ENCODE measurements at places on chromosomes 2 and 18.

- no peak for DNase-seq
Observed at GRCh38 chr2:232913903-232914302, 43.8 kb downstream of the SNORC start.

DNA sequence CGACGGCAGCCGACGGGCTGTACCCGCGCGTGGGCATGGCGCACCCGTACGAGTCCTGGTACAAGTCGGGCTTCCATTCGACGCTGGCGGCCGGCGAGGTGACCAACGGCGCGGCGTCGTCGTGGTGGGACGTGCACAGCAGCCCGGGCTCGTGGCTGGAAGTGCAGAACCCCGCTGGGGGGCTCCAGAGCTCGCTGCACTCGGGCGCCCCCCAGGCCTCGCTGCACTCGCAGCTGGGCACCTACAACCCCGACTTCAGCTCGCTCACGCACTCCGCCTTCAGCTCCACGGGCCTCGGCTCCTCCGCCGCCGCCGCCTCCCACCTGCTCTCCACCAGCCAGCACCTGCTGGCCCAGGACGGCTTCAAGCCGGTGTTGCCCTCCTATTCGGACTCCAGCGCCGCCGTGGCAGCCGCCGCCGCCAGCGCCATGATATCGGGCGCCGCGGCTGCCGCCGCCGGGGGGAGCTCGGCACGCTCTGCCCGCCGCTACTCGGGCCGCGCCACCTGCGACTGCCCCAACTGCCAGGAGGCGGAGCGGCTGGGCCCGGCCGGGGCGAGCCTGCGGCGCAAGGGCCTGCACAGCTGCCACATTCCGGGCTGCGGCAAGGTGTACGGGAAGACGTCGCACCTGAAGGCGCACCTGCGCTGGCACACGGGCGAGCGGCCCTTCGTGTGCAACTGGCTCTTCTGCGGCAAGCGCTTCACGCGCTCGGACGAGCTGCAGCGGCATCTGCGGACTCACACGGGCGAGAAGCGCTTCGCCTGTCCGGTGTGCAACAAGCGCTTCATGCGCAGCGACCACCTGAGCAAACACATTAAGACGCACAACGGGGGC, 2.0 kb downstream of the SP9 start:
- DNase-seq = no peak

DNA sequence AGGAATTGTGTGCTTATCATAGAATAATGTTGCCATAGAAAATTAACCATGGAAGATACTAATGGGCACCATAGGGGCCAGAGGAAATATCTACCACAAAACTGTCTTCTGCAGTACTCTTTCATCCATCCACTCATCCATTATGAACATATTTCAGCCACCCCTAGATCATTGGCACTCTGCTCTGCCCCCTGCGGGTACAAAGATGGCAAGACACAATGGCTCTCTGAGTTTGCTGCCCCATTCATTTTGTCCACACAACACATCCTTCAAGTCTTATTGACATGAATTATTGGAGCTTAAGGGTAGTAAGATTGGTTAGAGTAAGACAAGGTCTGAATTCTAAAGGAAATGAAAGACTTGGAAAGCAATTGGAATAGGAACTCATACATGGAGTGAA, 1224.7 kb upstream of the CELF4 start:
- no peak for DNase-seq

GRCh38 chr18:5582849-5583681, 39.3 kb upstream of the EPB41L3 start:
- DNase-seq = no peak

DNA sequence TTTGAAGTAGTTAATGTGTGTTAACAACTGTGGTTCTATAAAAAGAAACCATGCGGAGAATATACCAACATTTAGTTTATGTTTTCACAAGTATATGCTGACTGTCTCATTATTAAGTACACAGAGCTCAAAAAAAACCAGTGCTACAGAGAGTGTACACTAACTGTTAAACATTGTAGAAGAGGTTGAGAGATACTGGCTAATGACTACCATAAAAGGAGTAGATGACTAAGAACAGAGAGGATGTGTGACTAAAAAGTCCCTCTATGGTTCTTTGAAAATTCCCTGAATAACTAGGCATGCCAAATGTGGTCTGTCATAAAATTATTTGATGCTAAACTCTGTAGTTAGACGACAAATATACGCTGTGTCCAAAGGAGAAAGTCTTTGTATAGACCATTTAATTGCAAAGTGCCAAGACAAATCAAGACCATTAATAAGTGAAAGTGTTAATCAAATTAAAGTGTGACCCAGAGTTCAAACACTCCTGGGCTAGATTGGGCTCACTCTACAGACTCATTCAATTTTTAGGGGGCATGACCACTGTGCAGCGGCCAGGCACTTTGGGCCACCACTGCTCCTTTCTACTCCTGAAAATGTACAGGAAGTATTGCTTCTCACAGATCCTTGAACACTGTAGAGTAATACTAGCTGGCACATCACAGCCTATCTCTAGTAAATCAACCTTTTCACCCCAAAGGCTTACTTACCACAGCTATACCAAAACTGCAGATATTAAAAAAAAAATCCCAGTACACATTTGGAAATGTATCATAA, 45.1 kb upstream of the SERTAD2 start:
- DNase-seq = no peak

DNA sequence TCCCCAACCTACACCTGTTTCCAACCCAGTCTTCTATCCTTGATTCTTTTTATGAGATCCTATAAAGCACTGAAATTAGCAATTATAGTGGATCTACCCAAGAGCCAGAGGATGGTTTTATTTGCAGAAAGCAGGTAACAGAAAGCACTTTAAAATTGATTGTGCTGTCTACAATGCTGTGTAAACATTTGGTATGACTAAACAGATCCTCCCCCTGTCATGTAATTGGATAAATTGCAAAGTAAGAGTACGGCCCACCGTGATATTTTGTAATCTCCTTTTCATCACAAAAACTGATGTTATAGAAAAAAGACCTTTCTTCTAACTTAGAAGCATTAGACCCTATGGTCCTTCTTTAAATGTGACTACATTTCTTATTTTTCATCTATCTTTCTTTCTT, 11.3 kb upstream of the PPP3R1 start:
- no peak for DNase-seq

GRCh38 chr18:59659508-59660170, 37.6 kb downstream of the CCBE1 start:
- DNase-seq = no peak

DNA sequence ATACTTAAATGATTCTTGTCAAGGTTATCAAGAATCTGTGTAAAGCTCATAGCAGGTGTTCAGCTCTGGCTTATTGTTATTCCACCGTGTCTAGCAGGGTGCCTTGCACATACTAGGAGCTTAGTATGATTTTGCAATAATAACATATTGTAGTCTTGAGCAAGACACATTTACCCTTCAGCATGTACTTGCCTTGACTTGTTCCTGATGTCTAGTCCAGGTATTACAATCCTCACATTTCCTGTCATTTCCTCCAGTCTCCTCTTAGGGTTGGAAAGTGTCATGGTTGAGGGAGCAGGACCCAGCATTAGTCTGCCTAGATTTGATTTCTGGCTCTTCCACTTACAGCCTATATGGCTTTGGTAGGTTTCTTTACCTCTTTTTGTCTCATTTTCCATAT, 246.1 kb downstream of the RAD51AP2 start:
- no peak for DNase-seq

DNA sequence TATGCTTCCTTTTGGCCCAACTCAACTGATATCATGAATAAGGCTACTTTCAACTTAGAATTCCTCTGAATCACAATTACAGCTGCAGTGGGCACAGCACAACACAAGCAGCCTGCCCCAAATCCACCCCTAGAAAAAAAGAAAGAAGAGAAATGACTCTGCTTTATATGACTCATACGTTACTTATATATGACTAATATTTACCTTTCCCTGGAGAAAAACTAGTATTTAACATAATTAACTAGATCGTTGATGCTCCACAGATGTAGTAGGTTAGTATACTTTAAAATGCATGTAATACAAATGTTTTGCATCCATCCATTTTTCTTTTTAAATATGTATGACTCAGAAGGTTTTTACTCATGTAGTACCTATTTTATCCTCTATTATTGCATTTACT, 133.3 kb upstream of the UNC80 start:
- no peak for DNase-seq

- DNase-seq = no peak
Observed at GRCh38 chr2:108010912-108011591, 24.7 kb downstream of the SLC5A7 start.

- DNase-seq = no peak
Observed at GRCh38 chr18:75548353-75548905, 120.9 kb upstream of the SMIM21 start.

- DNase-seq = no peak
Observed at GRCh38 chr2:173053043-173053699, 22.5 kb upstream of the MAP3K20 start.

DNA sequence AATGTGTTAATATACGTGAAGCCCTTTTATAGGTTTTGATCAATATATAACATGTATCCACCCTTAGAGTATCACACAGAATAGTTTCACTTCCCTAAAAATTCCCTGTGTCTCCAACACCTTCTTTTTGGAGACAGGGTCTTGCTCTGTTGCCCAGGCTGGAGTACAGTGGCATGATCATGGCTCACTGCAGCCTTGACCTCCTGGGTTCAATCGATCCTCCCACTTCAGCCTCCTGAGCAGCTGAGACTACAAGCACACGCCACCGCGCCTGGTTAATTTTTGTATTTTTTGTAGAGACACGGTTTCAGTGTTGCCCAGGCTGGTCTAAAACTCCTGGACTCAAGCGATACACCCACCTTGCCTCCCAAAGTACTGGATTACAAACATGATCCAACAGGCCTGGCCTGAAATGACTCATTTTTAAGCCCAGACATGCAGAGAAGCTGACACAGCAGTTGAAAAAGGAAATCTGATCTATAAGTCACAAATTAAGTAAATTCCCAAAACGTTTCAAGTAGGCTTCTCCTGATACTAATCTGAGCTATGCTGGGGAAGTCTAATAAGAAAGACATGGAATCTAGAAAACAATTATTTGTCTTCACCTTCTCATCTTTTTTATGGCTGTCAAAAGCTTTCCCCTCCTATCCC, 2.9 kb downstream of the DUSP11 start:
- no peak for DNase-seq

DNA sequence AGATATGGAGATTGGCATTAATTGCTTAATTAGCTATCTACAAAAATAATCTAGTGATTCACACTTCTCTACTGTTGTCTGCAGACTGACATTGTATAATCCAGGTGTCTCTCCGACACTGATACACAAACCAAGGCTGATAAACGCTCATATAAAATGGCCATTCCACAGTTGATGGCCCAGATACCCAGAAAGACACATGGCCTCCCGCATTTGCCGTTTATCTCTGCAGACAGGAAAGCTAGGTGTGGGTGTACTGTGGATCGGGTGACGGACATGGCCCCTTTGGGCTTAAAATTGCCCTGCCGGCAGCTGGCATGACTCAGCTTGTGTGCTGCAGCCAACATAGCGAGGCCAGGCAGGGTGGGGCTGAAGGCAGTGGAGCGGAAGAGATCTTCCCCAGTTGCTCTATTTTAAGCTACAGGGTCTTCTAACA, 18.5 kb downstream of the PMAIP1 start:
- no peak for DNase-seq

- no peak for DNase-seq
Observed at GRCh38 chr18:66254121-66254520, 349.8 kb downstream of the CDH19 start.

- no peak for DNase-seq
Observed at GRCh38 chr18:23735021-23735464, 45.8 kb downstream of the LAMA3 start.

DNA sequence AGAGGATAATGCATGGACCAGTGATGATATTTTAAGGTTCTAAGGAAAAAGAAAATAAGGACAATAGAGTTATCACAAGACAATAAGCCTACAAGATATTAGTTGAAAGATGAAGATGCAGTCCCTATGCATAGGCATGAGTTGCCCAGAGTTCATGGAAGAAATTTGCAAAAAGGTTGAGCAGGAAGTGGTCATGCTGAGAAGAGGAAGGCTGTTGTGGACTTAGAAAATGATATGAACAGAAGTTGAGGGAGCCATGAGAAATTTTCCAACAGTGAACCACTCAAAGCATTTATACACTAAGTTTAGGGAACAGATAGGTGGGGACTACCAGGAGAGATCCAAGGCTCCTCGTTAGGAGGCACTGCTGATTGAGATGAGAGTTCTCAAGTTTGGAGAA, 3.5 kb downstream of the OSBPL6 start:
- no peak for DNase-seq

DNA sequence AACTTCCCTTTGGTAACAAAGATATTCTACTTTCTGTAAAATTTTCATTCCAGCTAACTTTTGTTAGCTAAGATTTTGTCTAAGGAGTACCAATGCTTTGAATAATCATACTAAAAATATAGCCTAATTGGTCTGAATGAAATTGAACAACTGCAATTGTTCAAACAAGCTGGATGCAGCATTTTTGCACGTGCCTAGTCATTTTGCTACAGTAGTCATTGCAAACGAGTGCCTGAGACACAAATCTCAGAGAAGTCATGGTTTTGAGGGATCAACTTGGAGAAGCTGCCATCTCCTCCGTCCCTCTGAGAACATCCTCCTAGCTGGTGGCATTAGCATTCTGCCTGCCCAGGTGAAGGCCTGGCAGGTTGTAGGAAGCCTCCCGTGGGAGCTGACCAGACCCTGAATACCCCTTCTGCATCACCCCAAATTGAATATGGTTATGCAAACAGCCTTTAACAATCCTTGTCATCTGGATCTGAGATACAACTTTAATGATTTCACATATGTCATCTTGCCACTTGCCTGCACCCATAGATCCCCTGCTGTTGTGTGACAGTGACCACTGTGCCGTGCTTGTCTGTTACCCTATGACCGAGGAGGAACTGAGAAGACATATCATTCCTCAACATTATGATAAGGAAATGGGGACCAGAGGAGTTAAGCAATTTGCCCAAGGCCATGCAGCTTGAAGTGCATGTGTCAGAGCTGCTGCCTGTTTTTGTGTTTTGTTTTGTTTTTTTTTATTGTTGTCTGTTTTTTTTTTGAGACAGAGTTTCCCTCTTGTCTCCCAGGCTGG, 29.1 kb upstream of the MGAT4A start:
- no peak for DNase-seq

- DNase-seq = no peak
Observed at GRCh38 chr2:199848389-199849130, 2.4 kb downstream of the FTCDNL1 start.

GRCh38 chr2:20919297-20919800, 96.4 kb upstream of the LDAH start:
- DNase-seq = no peak

- DNase-seq = no peak
Observed at GRCh38 chr18:79367480-79367879, 28.2 kb upstream of the NFATC1 start.

Data from stimulated activated CD8-positive, alpha-beta memory T cell treated with anti-CD3 and anti-CD28 coated beads, Interleukin-4, amount 100 ng/mL, for 1 hour (primary cell).